ENCODE measurements at places on chromosomes 5 and 9.

GRCh38 chr5:56698463-56699381 lies 116.6 kb upstream of the MAP3K1 start:
- DNase-seq = no peak

DNA sequence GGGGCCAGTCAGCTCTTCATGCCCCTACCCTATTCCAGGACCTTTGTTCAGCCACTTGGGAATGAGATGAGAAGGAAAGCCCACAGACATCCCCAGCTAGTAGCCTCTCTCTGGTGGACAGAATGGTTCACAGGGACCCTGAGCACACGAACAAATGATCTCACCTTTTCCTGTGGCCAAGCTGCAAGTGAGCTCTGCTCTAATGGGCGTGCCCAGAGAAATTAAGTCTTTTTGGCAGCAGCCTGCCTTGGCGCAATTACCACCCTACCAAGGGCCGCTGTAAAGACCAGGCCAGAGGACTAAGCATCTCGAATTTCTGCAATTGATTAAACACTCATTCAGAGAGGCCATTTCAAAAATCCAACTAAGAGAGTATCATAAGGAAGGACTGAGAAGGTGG lies 56.0 kb downstream of the WHRN start:
- no peak for DNase-seq

DNA sequence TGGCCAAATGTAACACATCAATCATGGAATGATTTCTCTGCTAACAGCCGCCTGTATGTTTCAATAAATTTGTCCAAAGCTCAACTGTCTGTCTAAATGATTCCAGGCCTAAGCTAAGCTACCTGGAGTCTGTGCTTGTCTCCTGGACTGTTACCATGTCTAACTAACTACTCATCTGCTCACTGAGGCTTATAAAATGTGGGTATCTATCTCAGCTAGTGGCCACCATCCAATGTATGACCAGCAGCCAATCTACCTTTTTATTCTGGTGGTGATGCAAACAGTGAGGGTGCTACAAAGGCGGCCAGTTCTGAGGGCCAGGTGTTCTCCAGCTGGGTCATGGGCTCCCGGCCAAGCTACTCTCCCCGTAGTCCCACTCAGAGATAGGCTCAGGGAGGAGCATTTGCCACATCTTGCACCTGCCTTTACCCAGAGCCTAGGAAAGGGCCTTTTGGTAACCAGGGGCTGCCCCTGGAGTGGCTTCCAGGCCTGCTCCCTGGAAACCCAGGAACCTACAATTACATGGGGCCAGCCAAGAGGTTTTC lies 59.1 kb downstream of the PFDN1 start:
- no peak for DNase-seq

GRCh38 chr5:38535845-38536244 lies 20.6 kb downstream of the LIFR start:
- DNase-seq = no peak

DNA sequence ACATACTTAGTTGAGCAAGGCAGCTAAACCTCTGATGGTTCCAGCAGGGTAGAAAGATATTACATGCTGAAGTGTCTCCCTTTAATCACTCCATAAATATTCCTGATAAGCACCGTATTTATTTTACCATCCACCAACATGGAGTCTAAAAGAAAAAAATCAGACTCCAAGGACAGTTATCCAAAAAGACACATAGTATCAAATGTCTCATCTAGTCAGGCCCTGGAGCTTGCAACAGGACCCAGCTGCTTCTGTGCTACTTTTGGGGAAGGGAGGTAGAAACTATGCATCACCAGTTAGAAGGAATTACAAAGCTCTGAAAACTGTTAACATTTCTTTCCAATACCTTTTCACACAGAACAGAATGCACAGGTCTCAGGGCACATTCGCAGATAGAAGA lies 88.1 kb downstream of the S1PR3 start:
- DNase-seq = no peak

- DNase-seq = no peak
These were observed 64.2 kb upstream of the HTR1A start for GRCh38 chr5:64026493-64026892.
